ENCODE measurements at places on chromosomes 5 and 9.

DNA sequence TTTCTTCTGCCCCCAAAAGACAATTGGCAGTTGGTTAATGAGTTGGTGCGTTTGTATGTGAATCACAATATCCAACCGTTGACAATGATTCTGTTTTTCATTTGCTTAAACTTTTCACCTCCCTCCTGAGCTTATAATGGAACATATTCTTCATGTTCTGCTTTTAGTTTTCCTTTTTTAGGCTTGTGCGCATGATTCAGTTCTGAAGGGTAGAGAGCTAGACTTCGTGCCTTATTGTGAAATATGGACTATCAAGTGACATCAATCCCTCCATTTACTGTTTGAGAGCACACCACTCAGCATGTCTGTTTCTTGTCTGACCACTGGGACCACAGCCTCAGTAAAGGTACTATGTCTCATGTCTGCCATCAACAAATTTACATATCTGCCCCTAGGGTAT, 30.5 kb upstream of the LPAR1 start:
- no peak for DNase-seq

- DNase-seq = no peak
Observed at GRCh38 chr5:30572279-30572678, 621.2 kb upstream of the CDH6 start.

DNA sequence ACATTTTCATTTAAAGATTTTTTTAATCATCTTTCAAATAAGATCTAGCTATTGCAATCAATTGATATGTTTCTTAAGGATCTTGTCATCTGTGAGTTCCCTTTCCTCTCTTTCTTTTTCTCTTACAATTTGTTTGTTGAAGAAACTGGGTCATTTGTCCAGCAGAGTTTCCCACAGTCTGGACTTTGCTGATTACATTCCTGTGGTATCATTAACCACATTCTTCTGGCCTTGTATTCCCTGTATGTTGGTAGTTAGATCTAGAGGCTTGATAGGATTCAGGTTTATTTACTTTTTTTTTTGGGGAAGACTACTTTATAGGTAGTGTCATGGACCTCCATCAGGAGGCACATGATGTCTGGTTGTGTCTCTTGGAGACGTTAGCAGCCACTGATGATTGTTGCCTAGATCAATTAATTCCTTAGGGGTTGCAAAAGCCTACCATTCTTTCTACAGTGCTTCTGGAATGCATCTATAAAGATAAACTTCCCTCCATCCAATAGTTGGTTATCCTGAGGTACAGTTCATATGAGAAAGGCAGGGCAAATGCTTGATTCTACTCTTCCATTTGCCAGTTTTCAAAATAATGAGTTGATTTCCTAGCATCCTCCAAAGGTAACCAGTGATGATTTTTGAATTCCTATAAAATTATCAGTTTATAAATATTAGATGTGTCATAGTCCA, 14.3 kb downstream of the PDE8B start:
- no peak for DNase-seq

GRCh38 chr5:137901011-137901817, 12.0 kb downstream of the PKD2L2 start:
- DNase-seq = no peak

DNA sequence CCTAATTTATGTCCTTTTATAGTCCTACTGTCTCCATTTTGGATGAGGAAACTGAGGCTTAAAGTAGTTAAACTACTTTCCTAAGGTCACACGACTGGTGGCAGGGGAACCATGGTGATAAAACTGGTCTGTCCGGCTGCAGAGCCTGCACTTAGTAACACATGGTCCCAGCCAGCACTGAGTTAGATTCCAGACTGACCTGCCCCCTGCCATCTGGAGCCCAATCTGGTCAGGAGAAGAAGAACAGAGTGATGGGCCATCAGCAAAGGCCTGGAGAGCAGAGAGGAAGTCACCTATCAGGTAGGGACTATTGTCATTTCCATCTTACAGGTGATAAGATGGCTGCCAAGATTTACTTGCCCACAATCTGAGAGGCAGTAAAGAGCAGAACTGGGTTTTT, 86.6 kb upstream of the SLC25A48 start:
- DNase-seq = no peak

- DNase-seq = no peak
Observed at GRCh38 chr5:71932131-71932654, 175.1 kb upstream of the MAP1B start.

DNA sequence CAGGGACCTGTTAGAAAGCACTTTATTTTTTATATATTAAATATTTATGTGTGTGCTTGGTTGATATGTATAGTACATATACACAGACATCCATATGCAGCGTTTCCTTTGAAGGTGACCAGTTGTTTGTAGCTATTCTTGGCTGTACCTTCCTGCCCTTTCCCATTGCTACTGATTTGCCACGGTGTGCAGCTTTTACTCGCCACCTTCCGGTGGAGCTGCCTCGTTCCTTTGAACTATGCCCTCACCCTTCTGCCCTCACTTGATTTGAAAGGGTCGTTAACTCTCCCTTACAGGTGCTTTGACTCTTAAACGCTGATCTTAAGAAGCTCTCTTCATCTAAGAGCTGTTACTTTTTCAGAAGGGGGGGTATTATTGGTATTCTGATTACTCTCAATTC, 20.5 kb downstream of the RGMB start:
- DNase-seq = no peak

GRCh38 chr9:74760031-74760700, 127.6 kb downstream of the TRPM6 start:
- DNase-seq = no peak

- no peak for DNase-seq
Observed at GRCh38 chr5:81212211-81212751, 20.8 kb upstream of the CKMT2 start.

DNA sequence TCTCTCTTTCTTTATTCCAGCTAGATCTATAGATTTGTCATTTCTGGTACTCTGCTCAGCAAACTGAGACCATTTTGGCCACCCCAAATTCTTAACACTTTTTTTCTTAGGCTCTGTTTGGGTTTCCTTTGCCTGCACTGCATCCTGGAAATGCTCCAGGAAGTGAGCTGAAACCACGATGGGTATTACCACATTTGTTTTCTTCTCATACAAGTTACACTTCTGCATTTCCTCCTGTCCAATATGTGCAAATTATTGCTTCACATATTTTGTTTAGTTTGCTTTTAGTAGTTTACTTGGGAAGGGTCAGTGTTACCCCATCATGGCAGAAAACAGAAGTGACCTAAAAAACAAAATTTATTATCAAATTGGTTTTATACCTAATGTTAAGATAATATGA, 498.6 kb upstream of the GRIN3A start:
- DNase-seq = no peak

DNA sequence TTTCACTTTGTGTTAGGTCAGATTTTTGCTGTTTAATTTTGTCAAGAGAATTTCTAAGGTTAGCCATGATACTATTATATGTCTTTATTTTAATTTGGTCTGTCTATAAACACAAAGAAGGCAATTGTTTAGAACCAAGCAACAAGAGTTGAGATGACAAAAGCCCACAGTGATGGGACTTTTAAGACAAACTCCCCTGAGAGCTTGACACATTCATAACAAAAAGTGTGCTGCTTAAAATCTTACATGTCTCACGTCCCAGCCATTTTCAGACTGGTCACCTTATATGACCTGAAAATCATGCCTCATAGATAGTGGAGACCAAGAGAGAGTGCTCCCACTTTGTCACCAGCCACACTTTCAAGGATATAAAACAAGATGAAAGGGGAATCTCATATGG, 21.6 kb upstream of the NNT start:
- DNase-seq = no peak

DNA sequence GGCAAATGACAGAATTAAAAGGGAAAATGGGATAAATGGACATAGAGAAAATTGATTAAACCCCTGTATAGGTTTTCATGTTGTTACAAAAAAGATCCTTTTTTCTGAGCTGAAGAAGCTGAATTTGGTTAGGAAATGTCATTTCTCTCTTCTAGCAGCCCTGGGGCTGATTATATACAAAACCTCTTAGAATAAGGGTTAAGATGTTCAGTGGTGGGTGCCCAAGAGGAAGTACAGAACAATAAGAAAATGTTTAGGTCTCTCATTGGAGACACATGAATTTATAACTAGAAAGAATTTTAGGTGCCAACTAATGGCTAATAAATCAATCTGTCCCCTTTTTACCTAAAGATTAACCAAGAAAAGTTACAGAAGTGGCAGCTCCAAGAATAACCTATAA, 14.2 kb downstream of the ABHD17B start:
- DNase-seq = no peak

DNA sequence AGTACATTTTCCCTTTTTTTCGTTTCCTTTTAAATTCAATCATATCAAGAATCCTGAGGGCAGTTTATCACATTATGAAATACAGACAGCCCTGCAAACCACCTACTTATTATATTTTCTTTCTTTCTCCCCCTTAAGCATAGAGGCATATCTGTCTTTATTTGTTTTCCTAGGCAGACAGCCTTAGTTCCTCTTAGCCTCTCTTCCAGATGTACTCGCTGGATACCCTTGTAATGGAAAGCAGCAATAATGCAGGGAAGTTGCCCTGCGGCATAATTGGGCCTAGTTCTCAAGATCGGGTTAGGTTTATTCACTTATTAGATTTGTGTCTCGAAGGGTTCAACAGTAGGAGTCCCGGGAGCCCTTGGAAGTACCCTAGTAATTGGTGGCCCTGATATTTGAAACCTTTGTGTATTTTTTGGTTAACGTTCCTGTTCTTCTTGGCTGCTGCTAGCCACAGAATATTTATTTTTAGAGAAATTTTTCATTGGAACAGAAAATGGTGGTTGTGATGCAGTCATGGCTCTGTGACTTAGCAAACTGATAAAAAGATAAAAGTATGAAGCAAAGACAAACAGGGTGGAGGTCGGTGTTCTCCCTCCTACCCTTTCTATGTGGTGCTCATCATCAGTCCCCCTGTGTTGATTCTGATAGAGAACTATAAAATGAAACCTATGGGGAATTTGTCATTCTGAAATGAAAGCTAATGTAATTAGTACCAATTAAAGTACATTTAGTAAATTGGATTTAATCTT, 6.4 kb downstream of the TLE4 start:
- DNase-seq = no peak

DNA sequence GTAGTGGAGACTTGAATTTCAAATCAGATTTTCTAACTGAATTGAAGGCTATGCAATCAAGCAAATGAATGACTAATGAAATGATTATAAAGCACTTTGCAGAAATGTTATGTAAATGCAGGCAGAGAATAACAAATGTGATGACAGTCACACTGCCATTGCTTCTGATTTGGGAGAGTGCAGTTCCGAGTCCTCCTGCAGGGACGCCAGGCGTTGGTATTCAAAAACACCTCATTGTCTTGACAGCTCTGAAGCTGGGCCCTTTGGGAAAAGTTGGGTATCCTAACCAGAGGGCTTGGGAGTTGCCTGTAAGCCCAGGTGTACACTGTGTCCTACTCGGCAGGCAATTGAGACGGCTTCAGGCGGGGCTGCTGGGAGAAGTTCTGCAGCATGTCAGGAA, 57.9 kb downstream of the C5orf15 start:
- no peak for DNase-seq

GRCh38 chr9:4927043-4927471, 58.0 kb upstream of the JAK2 start:
- DNase-seq = no peak

GRCh38 chr9:6506571-6506970, 93.6 kb downstream of the UHRF2 start:
- no peak for DNase-seq

DNA sequence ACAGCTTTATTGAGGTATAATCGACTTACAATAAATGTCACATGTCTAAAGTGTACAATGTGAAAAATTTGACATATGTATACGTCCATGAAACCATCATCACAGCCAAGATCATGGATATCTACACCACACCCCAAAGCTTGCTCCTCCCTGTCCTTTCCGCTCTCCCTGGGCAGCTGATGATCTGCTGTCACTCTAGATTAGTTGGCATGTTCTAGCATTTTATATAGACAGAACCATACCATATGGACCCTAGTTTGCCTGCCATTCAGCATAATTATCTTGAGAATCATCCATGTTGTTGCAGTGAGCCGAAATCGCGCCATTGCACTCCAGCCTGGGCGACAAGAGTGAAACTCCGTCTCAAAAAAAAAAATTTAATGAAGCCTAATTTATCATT, 42.5 kb downstream of the ERGIC1 start:
- DNase-seq = no peak

DNA sequence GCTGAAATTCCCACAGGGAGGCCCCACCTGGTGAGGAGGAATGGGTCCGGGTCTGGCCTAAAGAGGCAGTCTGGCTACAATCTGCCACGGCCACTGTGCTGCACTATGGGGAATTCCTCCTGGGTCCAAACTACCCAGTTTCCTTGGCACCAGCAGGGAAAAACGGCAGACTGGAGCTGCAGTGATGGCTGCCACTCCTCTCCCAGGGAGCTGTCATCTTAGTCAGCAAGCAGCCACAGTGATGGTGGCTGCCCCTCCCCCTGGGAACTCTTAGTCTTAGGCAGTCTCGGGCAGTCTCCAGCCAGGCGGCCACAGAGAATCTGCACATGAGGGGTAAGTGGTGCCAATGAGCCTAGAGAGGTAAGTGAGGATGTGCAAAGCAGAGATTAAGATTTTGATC, 205.8 kb downstream of the TMEM38B start:
- no peak for DNase-seq

DNA sequence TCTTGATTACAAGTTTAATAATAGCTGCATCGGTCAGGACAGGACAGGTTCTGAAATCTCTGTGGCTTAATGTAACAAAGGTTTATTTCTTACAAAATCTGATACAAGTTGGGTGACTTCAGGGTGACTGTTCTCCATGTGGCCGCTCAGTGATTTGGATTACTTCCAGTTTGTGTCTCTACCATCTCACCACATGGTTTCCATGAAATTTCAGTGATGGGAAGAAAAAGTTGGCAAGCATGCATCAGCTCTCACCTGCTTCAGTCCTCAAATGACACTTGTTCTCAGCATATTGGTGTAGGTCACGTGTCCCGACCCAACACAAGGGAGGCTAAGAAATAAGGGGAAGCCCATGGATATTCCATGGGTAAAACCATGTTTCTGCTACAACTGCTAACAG, 7.8 kb upstream of the TMEM268 start:
- DNase-seq = no peak

GRCh38 chr9:71725590-71726338, 42.5 kb downstream of the CEMIP2 start:
- no peak for DNase-seq

DNA sequence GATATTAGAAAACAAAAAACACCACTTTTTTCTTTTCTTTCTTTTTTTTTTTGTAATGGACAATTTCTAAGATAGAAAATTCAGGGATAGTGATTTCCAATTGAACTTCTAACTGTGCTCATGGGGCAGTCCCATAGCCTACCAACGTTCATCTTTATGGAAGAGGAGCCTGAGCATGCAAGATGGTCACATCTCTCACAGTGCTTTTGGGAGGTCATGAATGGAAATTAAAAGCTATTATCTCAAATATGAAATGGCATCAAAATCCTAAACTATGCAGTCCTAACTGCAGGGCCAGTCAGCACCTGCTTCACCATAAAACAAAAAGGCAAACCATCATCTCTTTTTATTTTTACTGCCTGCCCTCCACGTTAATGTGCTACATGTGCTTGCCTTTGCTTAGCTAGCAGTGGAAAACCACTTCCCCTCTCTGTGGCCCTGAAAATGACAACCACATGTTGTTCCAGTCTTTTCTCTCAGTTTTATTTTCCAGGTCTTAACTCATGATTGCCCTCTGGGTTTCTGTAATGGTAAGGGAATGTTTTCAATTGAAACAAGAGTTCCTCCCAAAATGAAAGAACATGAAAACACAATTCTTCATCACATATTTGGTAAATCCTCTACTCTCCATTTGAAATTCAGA, 16.7 kb downstream of the IFNB1 start:
- no peak for DNase-seq

GRCh38 chr9:130339306-130339705, 73.7 kb downstream of the HMCN2 start:
- no peak for DNase-seq
